ENCODE measurements at places on chromosomes 1 and 21. TPM values are rescaled to one million over a fixed set of nuclear protein-coding genes. Genes with fewer than 3 reads are reported as not detected.

The ZNF281 gene
- 15.6 TPM for total RNA-seq

The HSD3B2 gene
- not detected for total RNA-seq

The YY1AP1 gene
- total RNA-seq, result 94.5 TPM

The AGPAT3 gene
- total RNA-seq, result 86.1 TPM

The ERI3 gene
- total RNA-seq, result 45.5 TPM

The RRAGC gene
- 27.4 TPM for total RNA-seq

The CFAP126 gene
- total RNA-seq, result 0.76 TPM

The BRDT gene
- not detected for total RNA-seq

The OLIG2 gene
- total RNA-seq, result not detected

The ASAP3 gene
- 1.0 TPM for total RNA-seq

The FAM43B gene
- total RNA-seq, result not detected

The C8B gene
- not detected for total RNA-seq

The CBS gene
- total RNA-seq, result 89.1 TPM

The WNT3A gene
- total RNA-seq, result not detected

The THEM5 gene
- total RNA-seq, result 0.25 TPM

The CXADR gene
- 0.23 TPM for total RNA-seq

The PPIAL4G gene
- total RNA-seq, result 0.14 TPM

The NOTCH2 gene
- total RNA-seq, result 64.6 TPM

The DMBX1 gene
- 0.37 TPM for total RNA-seq

The LORICRIN gene
- not detected for total RNA-seq

The PTPRC gene
- total RNA-seq, result 545 TPM

The RGS8 gene
- total RNA-seq, result 0.05 TPM

The CLCA4 gene
- total RNA-seq, result not detected

The PROX1 gene
- total RNA-seq, result 0.21 TPM

The CRNN gene
- total RNA-seq, result not detected

The LHX8 gene
- total RNA-seq, result not detected

The ASCL5 gene
- 0.16 TPM for total RNA-seq

The ZFP69B gene
- 7.4 TPM for total RNA-seq

The SPRR2A gene
- not detected for total RNA-seq

The S100A8 gene
- not detected for total RNA-seq

The LCE1B gene
- total RNA-seq, result not detected

The SPATA46 gene
- total RNA-seq, result not detected

The OR2T11 gene
- not detected for total RNA-seq

The OR6N1 gene
- not detected for total RNA-seq

The IL10 gene
- 0.77 TPM for total RNA-seq

The S100B gene
- not detected for total RNA-seq

The GBP5 gene
- 135 TPM for total RNA-seq

The ATP1A2 gene
- not detected for total RNA-seq

The KCND3 gene
- total RNA-seq, result not detected

The S100A7 gene
- total RNA-seq, result not detected

The MYOG gene
- not detected for total RNA-seq

Data from activated T-cell treated with anti-CD3 and anti-CD28 coated beads, Interleukin-2, amount 50 U/mL, for 72 hours (primary cell).